ENCODE measurements at places on chromosomes 12 and 14.

DNA sequence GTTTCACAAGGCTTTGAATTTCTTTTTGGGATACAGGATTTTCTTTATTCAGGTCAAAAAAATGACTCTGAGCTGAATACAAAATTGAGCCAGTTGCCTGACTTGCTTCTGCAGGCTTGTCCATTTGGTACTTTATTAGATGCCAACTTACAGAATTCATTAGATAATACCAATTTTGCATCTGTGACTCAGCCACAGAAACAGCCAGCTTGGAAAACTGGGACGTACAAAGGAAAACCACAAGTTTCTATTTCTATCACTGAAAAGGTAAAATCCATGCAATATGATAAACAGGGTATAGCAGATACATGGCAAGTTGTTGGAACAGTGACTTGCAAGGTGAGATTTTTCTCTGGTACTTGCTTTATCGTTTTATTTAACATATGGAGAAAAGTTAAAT lies 5.8 kb downstream of the AP5M1 start:
- DNase-seq, result no peak

GRCh38 chr14:38257507-38257906 lies 1.6 kb upstream of the CLEC14A start:
- DNase-seq, result no peak

GRCh38 chr14:90572441-90573150 lies 175.8 kb downstream of the CALM1 start:
- DNase-seq, result no peak

DNA sequence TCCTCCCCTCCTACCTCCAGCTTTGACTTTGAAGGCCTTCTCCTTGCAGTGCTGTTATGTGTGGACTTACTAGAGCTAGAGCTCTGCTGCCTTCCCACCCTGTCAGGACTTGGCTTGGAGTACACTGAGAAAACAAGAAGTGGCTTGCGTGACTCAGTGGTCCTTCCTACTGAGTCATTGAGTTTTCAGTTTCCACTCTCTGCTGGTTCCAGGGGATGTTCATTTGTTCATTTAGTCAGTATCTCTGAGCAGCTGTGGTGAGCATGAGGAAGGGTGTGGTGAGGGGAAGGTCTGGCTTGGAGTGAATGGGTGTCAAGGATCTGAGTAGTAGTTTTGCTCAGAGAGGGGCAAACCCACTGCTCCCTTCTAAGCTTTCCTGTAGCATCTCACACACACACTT lies 17.2 kb upstream of the ELK3 start:
- DNase-seq, result peak; percentile 69

- no peak for DNase-seq
Measured at GRCh38 chr14:99015833-99016232, 256.2 kb downstream of the BCL11B start.

DNA sequence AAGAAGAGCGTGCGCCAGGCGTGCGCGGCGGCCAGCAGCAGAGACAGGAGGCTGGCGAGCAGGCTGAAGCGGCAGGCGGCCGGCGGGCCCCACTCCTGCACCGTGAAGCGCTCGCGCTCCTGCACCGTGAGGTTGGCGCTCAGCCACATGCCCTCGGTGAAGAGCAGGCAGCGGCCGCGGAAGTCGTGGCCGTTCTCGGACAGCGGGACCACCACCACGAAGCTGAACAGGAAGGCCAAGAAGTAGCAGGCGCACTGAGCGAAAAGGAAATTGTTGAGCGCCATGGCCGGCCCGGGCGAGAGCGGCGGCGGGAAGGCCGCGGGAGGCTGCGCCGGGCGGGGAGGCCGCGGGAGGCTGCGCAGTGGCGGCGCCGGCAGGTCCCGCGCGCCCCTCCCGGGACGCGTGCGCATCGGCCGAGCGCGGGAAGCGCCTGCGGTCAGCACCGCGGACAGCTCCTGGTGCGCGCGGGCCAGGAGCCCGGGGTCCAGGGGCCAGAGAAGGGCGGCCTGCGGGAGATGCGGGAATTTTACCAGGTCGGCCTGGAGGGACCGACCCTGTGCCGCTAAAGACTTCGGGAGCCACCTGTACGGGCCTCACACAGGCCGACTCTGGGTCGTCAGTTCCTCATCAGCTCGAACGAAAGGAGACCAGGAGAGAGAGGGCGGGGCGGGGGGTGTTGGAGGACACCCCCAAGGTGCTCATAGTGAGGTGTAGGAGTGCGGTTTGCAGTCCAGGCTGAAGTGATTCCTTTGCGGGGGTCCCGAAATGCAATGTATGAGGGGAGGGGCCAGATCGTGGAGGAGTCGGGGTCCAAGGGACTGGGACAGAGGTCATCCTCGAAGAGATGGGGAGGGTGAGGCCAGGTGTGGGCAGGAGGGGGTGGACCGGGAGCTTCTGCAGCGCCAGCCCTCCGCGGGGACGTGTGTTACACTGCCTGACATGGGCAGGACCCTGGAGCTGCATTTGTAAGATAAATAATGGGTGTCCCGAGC lies at the start of gene TMEM179:
TMEM179 (minus strand) TSS at position 315 of the 992 bp plus-strand sequence; CDS start at position 284, 31 bp downstream.
- no peak for DNase-seq

DNA sequence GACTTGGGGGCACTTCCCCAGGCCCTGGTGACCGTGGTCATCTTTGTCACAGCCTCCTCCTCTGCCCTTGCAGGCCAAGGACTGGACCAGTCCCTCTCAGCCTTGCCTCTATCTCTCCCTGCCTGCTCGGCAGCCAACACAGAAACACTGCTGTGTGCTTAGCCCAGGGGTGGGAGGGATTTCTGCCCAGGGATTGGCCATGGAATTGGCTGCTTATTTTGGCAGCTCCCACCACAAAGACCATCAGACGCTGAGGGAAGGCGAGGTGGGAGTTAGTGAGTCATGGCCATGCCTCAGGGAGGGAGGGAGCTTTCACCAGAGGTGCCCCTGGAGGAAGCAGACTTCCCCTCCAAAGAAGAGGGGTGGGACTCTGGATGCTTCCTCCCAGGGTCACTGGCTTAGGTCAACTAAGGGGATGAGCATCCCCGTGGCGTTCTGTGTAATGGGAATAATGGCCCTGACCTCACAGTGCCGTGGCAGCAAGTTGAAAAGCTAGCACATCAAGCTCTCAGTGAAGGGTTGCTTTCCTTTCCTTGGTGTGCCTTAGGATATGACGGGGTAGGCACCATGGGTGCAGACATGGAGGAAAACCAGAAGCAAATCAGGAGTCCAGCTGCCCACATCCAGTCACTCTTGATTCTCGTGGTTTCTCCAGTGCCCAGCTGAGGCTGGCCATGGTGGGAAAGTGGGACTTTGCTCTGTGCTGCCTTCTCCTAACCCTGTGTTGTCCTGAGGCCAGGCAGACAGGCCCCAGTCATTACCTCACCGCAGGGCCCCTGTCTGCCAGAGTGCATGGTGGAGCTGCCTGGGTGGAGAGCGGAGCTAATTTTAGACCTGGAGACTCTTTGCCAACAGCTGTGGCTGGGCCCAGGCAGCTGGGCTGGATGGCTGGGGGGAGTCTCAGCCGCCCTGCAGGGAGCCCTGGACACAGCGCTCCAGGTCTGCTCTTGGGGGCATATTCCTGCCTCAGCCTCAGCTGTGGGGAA lies 21.4 kb downstream of the B4GALNT3 start:
- DNase-seq, result no peak

DNA sequence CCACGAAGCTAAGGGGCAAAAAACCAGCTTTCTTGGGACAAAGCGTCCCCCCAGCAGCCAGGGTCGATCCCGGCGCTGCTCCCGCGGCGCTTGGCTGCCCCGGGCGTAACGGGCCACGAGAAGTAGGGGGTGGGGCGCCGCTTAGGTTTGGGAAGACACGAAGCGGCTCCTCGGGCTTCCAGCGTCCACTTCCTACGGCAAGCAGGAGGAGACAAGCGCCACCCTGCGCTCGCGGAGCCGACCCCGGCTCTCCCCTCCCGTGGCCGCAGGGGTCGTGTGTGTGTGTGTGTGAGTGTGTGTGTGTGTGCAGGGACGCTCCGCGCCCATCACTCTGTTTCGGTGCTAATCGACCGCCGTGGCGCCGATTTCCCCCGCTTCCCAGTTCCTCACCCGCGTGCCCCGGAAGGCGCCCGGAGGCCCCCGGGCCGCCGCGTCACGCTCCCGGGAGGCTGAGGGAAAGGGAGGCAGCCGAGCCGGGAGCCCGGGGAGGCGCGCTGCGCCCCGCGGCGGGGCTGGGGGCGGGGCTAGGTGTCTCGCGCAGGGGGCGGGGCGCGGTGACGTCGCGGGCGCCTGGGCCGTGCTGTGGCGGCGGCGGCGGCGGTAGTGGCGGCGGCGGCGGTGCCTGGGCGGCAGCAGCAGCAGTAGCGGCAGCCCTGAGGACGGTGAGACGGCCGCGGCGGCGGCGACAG lies at the start of gene ERC1:
ERC1 (plus strand) TSS at position 563 of the 689 bp plus-strand sequence. CDS start 36,681 bp downstream, outside the sequence.
- peak; percentile 88 for DNase-seq

GRCh38 chr12:31370531-31371255 lies 44.7 kb upstream of the SINHCAF start:
- DNase-seq, result no peak

- DNase-seq, result no peak
Measured at GRCh38 chr12:19847294-19848059, 408.2 kb downstream of the AEBP2 start.

DNA sequence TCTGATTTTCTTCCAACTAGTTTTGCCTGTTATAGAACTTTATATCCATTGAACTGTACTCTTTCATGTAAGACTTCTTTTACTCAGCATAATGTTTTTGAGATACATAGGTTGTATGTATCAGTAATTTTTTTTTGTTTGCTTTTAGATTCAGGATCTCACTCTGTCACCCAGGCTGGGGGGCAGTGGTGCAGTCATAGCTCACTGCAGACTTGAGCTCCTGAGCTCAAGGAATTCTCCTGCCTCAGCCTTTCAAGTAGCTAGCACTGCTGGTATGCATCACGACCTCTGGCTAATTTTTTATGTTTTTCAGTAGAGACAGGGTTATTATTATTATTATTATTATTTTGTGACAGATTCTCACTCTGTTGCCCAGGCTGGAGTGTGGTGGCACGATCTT lies 65.0 kb upstream of the DDHD1 start:
- no peak for DNase-seq

DNA sequence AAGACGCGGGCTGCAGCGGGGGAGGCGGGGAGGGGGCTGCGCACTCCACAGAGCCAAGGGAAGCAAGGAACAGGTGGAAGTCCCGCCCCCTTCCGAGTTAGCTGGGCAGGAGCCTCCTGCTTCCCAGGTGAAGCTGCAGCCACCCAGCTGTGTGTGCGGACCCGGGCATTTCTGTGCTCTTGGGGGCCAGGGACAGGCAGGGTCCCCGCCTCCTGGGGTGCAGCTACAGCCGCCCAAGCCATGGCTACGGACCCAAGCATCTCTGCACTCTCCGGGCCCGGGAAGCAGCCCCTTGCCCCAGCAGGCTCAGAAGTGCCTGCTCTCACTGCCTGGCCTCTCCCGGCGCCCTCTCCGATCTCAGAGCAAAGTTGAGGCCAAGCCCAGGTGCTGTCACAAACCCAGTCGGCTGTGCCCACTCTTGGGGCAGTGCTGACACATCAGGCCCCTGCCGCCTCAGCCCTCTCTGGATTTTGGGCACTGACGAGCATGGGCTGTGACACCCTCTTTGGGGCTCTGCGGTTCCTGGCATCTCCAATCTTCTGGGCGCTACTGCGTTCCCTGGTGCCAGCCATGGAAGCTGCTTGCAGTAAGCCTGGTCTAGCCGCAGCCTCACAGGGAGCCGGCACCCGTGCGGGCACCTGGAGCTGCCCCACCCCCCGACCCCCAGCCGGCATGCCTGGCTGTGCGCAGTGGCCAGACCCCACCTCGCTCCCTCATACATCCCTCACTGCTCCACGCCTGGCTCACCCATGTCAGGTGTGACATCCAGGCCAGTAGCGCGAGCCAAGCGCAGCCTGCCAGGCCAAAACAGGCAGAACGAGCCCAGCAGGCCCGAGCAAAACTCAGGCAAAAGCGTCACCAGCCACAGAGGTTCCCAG lies 8.5 kb upstream of the MGAT4C start:
- DNase-seq, result no peak

DNA sequence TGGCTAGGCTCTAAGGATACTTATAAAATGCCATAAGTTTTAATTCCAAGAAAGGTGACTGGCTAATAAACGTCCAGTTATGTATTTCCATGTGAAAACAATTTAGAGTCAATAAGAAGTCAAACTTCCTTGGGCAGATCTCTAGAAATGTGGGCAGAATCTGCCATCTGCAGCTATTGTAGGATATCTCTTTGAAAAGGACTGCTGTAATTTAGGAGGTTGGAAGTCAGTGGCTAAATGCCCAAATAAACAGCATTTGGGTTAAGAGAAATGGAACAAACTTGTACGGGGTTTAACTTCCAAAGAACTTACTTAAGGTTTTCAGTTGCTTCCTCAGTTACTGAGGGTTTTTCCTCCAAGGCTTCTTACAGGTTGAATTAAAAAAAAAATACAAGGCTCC lies 121.6 kb downstream of the FIGNL2 start:
- DNase-seq, result no peak

DNA sequence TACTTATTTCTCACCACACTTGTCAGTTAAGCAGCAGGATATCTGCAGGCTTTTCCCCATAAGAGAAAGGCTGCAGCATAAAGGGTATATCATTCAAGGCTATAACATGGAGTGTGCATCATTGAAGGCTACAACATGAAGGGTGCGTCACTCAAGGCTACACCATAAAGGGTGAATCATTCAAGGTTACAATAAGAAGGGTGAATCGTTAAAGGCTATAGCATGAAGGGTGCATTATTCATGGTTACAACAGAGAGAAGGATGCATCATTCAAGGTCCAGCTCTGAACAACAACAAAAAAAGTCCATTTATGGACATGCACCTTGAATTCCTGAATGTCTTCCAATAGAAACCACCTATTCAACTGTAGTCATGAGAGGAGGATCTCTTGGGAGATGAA lies 32.8 kb upstream of the LUM start:
- DNase-seq, result no peak

DNA sequence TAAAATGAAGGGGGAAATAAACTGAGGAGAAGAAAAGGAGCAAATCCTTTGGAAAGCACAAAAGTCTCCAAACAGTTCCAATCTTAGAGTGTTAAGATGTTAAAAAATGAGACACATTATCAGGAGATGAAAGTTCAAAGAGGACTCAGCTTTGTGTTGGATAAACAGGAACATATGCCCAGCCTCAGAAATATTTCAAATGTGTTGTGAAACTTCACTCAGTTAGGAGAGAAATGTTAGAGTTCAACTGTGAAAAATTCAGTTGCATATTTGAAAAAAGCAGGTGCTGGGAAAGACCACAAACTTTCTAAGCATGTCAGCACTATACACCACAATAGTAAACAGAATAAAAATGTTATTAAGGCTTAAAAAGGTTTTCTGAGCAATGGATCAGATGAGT lies 136.8 kb upstream of the PRKD1 start:
- no peak for DNase-seq

DNA sequence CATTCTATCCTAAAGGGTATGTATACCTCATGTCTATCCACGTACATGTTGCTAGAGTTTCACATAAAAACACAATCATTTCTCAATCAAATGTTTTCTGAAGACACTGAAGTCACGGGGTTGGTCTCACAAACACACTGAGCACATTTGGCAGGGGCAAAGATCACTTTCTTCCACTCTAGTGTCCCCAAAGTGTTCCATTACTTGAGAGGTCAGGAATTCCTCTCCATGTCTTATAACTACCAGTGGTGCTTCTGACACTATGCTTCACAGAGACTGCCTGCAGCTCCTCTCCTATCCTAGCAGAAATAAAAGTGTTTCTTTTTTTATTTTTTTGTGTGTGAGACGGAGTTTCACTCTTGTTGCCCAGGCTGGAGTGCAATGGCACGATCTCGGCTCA lies 19.1 kb downstream of the ZFYVE1 start:
- DNase-seq, result no peak

- no peak for DNase-seq
Measured at GRCh38 chr12:92759634-92760268, 57.0 kb downstream of the PLEKHG7 start.
